Left renal pelvis (tissue), 4 donors: ENCODE measurements at places on chromosomes 2 and 18. TPM values are rescaled to one million over a fixed set of nuclear protein-coding genes. Genes with fewer than 3 reads are reported as not detected.

Gene ZNF2
- polyA plus RNA-seq = 9.7 TPM

Gene KCNG2
- polyA plus RNA-seq = 0.19 TPM

Gene AP1S3
- polyA plus RNA-seq = 15.5 TPM

Gene TRABD2A
- polyA plus RNA-seq = 0.52 TPM

Gene INHBB
- 0.11 TPM for polyA plus RNA-seq

Gene CRYBA2
- polyA plus RNA-seq = not detected

- no peak for DNase-seq
These were observed 13.3 kb downstream of the AGXT start for GRCh38 chr2:240881913-240882312.

- DNase-seq = no peak
These were observed 218.9 kb upstream of the COPS8 start for GRCh38 chr2:236866542-236867340.

DNA sequence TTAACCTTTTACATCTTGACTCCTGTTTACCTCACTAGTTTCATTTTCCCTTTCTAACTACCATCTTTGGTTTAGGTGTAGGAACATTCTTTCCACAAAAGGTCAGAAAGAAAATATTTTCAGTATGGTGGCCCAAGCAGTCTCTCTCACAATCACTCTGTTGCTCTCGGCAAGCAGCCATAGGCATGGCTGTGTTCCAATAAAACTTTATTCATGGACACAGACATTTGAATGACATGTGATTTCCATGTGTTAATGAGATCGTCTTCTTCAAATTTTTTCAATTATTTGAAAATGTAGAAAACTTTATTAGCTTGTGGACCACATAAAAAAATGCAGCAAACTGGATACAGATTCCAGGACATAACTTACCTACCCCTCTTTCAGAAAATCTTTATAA lies 109.7 kb upstream of the CNTNAP5 start:
- no peak for DNase-seq
